NCI-H460 (cell line): ENCODE measurements at places on chromosomes 3 and 15.
A peak's percentile ranks its signal among the peaks of the same experiment; 100 is the strongest.

DNA sequence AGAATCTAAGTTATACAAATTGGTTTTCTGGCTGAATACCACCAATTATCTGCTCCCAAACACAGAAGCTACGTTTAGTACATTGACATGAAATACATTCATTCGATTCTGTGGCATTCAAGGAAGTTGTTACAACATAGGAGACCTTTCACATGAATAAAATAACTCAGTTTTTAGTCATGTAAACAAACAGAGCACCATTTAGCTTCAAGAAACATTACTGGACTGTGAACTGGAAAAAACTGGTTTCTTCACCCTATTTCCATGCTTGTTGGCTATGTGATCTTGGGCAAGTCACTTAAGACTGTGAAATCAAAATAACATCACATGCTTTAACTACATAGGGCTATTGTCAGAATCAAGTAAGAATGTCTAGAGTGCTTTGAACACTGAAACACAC is 46.2 kb downstream of the NRG4 start:
- DNase-seq, result no peak

DNA sequence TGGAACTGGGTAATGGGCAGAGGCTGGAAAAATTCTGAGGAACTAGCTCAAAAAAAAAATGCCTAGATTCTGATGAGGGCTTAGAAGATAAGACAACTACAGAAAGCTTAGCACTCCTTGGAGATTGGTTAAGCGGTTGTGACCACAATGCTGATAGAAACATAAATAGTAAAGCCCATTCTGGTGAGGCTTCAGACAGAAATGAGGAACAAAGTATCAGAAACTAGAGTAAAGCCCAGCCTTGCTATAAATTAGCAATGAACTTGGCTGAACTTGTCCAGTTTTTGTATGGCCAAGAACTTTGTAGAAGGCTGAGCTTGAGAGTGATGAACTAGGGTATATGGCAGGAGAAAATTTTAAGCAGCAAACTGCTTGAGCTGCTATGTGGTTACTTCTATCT is 25.4 kb downstream of the GOLGB1 start:
- no peak for DNase-seq

DNA sequence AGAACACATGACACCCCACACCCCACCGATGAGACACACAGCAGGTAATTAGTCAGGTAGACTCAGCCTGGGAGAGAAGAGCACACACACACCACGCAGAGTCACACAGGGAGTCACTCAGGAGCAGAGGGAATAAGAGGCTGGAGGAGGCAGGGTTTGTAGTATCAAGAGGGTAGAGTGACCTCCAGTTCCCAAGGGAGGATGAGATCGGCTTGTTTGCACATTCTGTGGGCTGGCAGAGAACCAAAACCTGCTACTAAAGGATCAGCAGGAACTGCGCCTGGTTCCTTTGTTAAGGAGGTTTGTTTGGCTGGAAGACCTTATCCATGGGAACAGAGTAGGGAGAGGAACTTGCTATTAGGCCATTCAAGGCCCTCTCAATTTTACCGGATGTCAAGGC is 281.4 kb upstream of the SLCO3A1 start:
- DNase-seq, result no peak

DNA sequence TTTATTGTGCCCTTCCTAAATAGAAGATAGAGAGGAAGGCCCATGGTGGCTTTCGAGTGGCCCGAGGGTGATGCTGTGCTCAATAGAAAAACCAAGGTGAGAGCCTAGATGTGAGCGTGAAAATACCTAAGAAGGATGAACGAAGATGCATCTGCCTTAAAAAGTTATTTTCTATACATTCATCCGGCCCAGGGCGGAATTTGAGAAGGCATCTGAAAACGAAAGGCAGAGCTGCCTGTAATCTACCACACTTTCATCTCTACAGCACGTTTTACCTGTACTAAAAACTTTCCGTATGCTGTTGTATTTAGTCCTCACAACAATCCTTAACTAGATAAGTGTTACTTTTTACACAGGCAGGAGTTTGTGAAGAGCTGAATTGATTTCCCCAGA is 1.4 kb downstream of the DUT start:
- no peak for DNase-seq

- DNase-seq, result peak; percentile 41
Measured at GRCh38 chr15:31489801-31490646, 163.4 kb downstream of the KLF13 start.

DNA sequence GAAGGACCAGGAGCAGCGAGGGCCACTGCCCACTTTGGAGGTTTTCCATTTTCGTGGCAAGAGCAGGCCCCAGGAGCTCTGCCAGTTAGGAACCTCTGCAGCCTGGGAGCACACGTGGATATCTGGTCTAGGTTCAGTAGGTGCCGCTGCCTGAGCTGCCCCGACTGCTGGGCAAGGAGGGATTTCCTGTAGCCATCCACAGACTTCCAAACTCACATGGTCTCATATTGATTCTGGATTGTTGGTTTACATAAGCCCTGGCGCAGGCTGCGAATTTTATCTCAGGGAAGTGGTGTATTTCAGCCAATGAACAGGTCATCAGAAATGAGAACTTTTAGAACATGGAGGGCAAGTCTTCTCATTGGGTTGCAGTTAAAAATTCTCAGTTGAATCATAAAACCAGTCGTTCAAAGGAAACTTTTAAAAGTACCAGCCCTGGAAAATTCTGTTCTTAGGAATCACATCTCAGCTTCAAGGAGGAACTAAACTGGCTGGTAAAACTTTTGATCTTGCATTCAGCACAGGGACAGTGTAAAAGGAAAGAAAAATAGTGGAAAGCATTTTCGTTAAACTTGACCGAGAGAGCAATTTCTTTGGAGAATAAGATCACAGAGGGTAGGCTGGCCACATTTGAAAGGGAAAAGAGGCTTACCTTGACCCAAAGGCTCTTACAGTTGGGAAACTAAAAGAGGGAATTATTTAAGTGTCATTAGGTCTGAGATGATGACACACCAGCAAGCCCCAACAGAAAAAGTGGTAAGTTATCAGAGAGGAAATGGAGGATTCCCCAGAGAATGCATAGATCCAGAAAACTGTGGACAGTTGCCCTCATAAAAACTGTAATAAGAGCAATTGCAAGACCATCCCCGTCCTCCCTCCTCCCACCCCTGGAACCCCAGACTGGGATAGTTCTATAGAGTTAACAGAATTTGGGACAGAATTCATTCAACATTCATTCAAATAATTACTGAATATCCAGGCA is 6.4 kb upstream of the RTP3 start:
- no peak for DNase-seq

DNA sequence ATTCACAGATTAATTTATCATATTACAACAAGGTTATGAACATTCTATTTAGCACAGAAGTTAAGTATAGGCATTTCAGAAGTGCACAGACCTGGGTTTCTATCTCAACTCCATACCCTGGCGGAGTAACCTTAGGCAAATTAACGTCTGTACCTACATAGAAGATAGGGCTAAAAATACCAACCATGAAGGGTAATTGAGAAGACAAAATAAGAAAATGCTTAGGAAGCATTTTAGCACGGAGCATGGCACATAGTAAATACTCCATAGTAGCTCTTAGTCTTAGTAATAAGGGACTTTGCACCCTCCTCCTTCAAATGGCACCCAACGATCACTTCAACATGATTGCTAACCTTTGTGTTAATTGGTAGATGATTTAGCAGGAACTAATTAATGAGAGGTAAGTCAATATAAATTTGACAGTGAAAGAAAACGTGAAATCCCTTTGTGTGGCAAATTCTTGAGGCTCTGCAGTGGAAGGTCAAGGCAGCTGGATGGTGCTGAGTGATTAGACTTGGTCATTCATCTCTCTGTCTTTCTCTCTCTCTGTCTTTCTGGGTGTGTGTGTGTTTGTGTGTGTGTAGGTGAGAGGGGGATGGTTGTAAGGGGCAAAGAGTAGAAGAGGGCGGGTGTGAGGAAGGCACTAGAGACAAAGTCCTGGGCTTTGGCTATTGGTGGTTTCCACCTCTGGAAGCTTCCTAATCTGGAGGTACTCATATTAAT is 131.1 kb upstream of the PHLDB2 start:
- no peak for DNase-seq

DNA sequence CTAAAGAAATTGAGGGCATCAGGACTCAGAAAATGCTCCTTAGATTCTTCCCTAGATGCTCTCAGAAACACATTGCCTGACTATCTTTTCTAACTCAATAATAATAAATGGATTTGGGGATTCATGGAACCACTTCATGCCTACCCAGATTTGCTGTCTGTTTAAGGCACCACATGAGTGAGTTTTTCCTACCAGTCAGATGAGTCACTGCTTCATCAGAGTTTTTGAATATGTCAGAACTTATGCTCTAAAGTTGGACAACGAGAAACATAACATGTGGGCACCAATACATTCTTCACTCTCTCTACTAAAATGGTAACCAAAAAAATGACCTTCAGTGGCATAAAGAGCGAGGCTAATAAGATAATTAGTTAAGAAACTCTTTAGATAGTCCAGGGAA is 1135.1 kb downstream of the TUSC7 start:
- DNase-seq, result no peak
